SHP77 treated with DMSO at 0.1 percent for 48 hours (cell line): ENCODE measurements at places on chromosomes 1 and 21.

DNA sequence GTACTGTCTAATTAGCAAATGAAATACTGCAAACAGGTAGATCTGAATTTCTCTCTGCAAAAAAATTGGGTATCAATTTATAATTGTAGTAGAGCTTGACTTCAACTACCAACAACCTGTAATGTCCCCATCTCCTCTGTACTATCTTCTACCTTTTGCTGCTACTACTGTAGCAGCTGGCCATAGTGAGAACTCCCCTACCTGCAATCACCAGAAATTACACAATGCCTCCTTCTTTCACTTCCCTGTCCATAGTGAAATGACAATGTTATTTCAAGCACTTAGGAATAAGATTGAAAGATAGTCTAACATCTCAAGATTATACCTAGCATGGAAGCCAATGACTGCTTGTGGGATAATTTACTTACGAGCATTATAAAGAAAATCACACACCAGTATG, 100.4 kb downstream of the ACBD6 start:
- no peak for DNase-seq

DNA sequence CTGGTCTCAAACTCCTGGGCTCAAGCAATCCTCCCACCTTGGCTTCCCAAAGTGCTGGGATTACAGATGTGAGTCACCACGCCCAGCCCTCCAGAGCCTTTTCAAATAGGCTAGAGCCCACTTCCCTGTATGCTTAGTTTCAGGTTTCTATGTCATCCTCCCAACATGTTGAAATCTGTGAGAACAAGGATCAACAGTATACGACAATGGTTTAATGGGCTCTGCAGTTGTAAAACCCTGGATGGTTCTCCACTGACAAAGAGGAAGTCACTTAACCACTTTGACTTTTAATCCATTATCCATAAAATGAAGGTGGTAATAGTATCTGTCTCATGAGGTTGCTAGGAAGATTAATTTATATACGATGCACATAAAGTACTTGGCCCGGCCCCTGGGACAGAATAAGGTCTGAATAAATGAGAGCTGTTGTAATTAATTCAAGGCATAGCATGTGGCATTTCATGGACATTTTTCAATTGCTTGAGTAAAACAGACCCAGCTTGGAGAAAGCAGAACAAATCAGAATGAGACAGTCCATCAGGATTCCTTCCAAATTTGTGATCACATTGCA, 113.9 kb upstream of the ZNF648 start:
- peak; percentile 10 for DNase-seq

GRCh38 chr1:36337830-36338229, 14.4 kb upstream of the EVA1B start:
- no peak for DNase-seq

- no peak for DNase-seq
Measured at GRCh38 chr1:166165661-166166328, 1.0 kb downstream of the FAM78B start.

DNA sequence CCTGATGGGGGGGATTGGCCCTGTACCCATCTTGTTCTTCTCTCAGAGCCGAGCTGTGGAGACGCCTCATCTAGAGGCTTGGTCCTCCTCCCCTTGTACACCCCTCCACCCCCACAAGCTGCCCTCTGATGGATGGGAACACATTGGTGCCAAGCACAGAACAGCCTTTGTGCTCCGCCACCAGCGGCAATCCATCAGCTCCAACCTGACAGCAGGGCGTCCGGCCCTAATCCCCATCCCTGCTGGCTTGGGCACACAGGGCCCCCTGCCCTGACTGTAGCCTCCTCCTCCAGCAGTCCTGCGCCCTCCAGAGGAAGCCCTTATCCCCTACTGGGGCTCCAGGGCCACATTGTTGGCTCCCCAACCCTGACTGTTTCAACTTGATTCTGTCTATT, 3.8 kb upstream of the MYOG start:
- no peak for DNase-seq

GRCh38 chr1:114154963-114155322, 1.3 kb upstream of the SYT6 start:
- DNase-seq: no peak

GRCh38 chr1:75136921-75137641, 2.9 kb downstream of the LHX8 start:
- DNase-seq: no peak

GRCh38 chr1:225474986-225475820, 47.4 kb upstream of the LBR start:
- peak; percentile 49 for DNase-seq

DNA sequence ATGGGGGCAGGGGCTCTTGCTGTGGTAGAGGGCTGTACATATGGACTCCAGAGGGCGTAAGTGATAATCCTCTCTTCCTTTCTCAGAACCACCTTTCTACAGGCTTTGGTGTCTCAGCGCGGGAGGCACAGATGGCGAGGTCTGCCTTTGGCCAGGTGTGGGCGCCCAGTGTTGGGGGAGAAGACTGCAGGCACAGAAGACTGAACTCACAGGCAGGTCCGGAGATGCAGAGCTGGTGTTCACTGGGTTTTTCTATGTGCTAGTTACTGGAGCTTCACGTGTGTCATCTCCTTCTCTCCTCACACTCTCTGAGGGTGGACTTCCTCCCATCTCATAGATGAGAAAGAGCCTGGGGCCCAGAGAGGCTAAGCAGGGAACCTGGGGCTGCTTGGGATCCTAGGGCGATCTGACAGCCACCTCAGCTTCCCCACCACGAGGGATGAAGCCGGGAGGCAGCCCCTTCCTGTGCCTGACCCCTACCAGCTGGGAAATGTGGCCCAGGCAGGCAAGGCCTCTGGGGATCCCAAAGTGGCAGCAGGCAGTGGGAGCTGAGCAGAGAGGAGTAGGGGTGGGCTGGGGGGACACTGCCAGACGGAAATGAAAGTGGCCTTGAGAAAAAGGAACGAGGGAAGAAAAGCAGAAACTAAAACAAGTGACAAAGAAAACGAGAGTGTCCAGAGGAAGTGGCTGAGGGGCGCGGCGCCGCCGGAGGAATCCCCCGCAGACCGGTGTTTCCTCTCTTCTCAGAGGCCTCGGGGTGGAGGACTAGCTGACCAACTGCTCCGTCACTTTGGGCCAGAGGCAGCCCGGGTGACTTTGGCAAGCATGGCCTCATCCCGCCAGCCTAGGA, 191.6 kb downstream of the HIVEP3 start:
- DNase-seq: no peak

DNA sequence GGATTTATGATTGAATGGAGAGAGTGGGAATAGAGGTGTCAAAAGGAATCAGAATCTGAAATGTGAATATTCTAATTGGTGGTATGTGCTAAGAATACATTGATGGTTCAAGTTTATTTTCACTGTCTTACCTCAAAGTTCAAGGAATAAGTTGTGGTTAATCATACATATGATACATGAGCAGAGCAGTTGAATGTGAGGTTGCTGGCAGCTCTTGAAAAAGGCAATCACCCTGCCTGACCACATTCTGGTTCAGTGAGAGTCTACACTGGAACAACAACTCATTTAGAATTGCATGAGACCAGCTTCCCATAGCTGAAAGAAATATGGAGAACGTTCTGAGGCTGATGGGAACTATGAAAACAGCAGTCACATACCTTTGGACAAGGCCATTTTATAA, 68.3 kb upstream of the ARHGAP29 start:
- DNase-seq: no peak

DNA sequence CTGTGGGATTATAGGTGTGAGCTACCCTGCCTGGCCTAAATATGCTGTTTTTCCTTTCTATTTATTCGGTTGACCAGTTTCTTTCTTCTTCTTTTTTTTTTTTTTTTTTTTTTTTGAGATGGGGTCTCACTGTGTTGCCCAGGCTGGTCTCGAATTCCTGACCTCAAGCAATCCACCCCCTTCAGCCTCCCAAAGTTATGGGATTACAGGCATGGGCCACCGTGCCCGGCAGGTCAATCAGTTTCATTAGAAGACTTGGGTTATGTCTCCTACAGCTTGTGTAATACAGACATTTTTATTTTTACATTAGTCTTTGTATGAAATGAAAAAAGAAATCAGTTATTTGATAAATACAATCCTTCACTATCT, 61.1 kb downstream of the UCK2 start:
- no peak for DNase-seq

GRCh38 chr1:221343136-221343535, 398.8 kb downstream of the DUSP10 start:
- no peak for DNase-seq

DNA sequence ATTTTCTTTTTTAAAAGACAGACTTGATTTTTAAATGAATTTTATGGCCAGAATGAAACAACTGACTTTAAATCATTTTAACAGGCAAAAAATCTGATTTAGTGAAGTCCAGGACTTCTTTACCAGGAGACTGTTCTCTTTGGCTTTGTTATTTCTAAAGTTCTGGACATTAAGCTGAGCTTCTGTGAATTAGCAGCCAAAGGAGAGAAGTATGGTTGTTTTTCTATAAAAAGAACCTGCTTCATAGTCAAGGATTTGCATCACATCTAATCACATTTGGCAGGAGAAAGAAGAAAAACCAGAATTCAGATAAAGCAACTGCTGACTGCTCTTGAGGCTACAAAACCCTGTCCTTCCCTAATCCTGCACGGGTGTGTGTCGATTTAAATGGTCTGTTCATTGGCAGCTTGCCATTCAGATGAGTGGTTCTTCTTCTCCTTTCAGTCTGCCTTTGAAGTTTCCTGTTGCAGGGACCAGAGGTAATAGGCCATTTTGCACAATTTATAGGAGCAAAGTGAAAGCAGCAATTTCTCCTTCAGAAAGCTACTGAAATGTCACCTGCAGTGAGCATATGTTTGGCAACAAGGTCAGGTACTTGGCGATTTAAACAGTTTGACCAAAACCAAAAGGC, 215.4 kb downstream of the OLFM3 start:
- peak; percentile 76 for DNase-seq

GRCh38 chr21:16074950-16075489, 345.2 kb downstream of the USP25 start:
- no peak for DNase-seq
